ENCODE measurements at places on chromosomes 12 and 14.

GRCh38 chr12:77122661-77123060 is 57.3 kb upstream of the E2F7 start:
- peak overlapping the region; percentile 31 for H3K27ac ChIP-seq
- peak; percentile 22 for DNase-seq
- H3K4me3 ChIP-seq, result no peak overlapping the region
- no peaks in the 10 kb centered on the region for H3K36me3 ChIP-seq

DNA sequence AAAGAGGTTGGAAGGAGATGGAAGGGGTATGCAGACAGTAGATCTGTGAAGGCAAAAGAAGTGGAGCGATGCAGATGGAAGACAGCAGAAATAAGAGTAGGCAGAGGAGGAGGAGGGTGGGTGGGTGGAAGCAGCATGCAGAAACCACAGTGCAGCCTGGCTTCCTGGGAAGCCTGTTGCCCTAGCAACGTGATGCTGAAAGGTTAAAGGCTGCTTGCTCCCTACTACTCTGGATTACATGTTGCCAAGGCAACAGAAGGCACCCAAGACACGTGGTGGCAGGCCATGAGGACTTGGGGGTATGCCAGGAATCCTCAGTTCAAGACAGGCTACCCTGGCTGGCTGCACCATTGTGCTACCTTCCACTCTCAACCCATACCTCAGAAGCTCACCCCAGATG is 129.6 kb downstream of the GRIN2B start:
- no peak overlapping the region for H3K4me3 ChIP-seq
- DNase-seq, result no peak
- no peaks in the 10 kb centered on the region for H3K36me3 ChIP-seq
- H3K27ac ChIP-seq, result no peak overlapping the region
- H3K27me3 ChIP-seq, result no peaks in the 10 kb centered on the region

GRCh38 chr12:49888461-49889151 is 15.1 kb downstream of the FAIM2 start:
- peaks cover 7% of the 10 kb centered on the region for H3K36me3 ChIP-seq
- no peak overlapping the region for H3K4me3 ChIP-seq
- H3K27ac ChIP-seq, result no peak overlapping the region
- no peak for DNase-seq
- H3K27me3 ChIP-seq, result peaks cover 8% of the 10 kb centered on the region

DNA sequence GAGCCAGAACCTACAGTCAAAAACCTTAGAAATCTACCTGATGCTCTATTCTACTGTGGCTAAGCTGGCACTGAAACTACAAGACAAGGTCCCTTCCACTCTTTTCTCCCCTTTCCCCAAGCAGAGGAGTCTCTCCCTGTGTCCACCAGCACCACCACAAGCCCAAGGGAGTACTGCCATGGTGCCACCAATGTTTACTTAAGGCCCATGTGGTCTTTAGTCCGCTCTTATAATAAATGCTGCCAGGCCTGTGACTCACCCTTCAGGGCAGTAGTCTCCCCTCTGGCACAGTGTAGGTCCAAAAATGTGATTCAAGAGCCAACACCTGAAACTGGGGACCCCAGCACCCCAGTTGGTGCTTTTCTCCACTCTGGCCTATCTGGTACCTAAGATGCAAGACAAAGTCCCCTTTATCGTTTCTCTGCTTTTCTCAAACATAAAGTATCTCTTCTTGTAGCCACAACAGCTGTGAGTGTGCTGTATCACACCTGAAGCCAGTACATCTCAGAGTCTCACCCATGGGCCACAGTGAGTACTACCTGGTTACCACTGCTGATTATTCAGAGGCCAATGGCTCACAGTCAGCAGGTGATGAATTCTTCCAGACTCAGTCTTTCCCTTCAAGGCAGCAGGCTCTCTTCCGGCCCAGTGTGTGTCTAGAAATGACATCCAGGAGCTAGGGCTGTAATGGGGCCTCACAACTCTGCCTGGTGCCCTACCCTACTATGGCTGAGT is 29.3 kb downstream of the SLC38A2 start:
- H3K36me3 ChIP-seq, result no peaks in the 10 kb centered on the region
- no peaks in the 10 kb centered on the region for H3K27me3 ChIP-seq
- H3K4me3 ChIP-seq, result no peak overlapping the region
- peaks cover 5% of the 10 kb centered on the region for H3K4me1 ChIP-seq
- no peak overlapping the region for H3K27ac ChIP-seq

- peaks cover 7% of the 10 kb centered on the region for H3K4me1 ChIP-seq
- no peaks in the 10 kb centered on the region for H3K27me3 ChIP-seq
- H3K27ac ChIP-seq, result no peak overlapping the region
- no peaks in the 10 kb centered on the region for H3K36me3 ChIP-seq
These were observed 3.2 kb upstream of the PYGL start for GRCh38 chr14:50947446-50947845.

- H3K4me1 ChIP-seq, result peaks cover 9% of the 10 kb centered on the region
- H3K27me3 ChIP-seq, result no peaks in the 10 kb centered on the region
- DNase-seq, result peak; percentile 38
- H3K27ac ChIP-seq, result no peak overlapping the region
These were observed 69.7 kb downstream of the WDR20 start for GRCh38 chr14:102209224-102209966.

GRCh38 chr12:95446506-95446900 is 27.4 kb upstream of the METAP2 start:
- no peaks in the 10 kb centered on the region for H3K36me3 ChIP-seq
- DNase-seq, result peak; percentile 16
- H3K4me3 ChIP-seq, result peak overlapping the region; percentile 55
- peaks cover 3% of the 10 kb centered on the region for H3K4me1 ChIP-seq
- H3K27me3 ChIP-seq, result peaks cover 6% of the 10 kb centered on the region
- no peak overlapping the region for H3K27ac ChIP-seq

GRCh38 chr14:64865109-64865508 is 14.6 kb downstream of the SPTB start:
- no peak overlapping the region for H3K27ac ChIP-seq
- no peak overlapping the region for H3K4me3 ChIP-seq
- H3K36me3 ChIP-seq, result no peaks in the 10 kb centered on the region

GRCh38 chr14:26286081-26286912 is 311.5 kb downstream of the NOVA1 start:
- H3K36me3 ChIP-seq, result no peaks in the 10 kb centered on the region
- no peak overlapping the region for H3K27ac ChIP-seq
- H3K27me3 ChIP-seq, result no peaks in the 10 kb centered on the region
- peak; percentile 49 for DNase-seq

DNA sequence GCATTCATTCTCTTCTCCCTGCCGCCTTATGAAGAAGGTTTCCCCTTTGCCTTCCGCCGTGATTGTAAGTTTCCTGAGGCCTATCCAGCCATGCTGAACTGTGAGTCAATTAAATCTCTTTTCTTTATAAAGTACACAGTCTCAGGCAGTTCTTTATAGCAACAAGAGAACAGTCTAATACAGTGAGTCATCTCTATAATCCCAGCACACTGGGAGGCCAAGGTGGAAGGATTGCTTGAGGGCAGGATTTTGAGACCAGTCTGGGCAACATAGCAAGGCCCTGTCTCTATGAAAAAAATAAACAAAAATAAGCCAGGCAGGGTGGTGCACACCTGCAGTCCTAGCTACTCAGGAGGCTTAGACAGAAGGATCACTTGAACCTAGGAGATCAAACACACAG is 259.9 kb downstream of the CEP128 start:
- no peaks in the 10 kb centered on the region for H3K27me3 ChIP-seq
- H3K36me3 ChIP-seq, result no peaks in the 10 kb centered on the region
- no peak overlapping the region for H3K27ac ChIP-seq
- H3K4me1 ChIP-seq, result no peaks in the 10 kb centered on the region

DNA sequence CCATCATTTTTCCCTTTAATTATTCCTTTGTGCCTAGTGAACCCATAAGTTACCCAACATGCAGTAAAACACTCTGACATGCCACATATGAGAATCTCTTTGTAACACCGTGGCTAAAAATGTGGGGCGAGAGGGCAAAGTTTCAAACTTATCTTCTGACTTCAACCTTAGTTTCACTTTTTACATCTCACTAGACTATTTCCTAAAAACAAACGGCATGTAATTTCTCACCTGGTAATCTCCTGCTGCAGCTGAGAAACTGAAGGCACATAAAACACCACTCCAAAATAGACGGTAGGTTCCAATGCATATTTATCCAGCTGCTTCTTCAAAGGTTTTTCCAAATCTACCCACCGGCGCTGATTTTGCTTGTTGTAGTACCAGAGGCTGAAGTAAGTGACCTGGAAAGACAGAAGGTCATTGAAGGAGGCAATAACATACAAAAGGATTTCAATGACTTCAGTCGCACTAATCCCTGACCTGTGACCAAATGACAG is 37.9 kb downstream of the PTPN21 start:
- H3K27ac ChIP-seq, result peak overlapping the region; percentile 13
- H3K4me3 ChIP-seq, result no peak overlapping the region

DNA sequence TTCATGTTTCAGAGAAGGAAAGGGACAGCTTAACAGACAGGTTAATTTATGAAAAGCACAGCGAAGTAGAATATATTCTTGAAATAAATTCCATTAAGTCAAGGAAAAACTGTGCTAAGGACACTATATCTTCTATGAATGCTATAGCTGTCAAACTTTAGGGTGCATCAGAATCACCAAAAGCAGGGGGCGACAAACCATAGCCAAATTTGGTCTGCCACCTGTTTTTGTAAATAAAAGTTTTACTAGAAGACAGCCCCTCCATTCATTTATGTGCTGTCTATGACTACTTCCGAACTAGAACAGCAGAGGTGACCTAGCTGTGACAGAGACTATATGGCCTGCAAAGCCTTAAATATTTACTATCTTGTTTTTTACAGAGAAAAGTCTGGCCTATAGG is 25.9 kb downstream of the PPP4R3A start:
- DNase-seq, result no peak
- H3K27ac ChIP-seq, result no peak overlapping the region
- no peaks in the 10 kb centered on the region for H3K4me1 ChIP-seq
- no peaks in the 10 kb centered on the region for H3K27me3 ChIP-seq
- H3K36me3 ChIP-seq, result peaks cover 82% of the 10 kb centered on the region
